ENCODE measurements at places on chromosomes 3 and 15. TPM values are rescaled to one million over a fixed set of nuclear protein-coding genes. Genes with fewer than 3 reads are reported as not detected.

- DNase-seq: no peak
These were observed 27.2 kb downstream of the CRTAP start for GRCh38 chr3:33141006-33141405.

GRCh38 chr15:89627256-89627970 is 27.9 kb downstream of the KIF7 start:
- DNase-seq: no peak

NR2E3 gene
- total RNA-seq: not detected

TRIM42 gene
- total RNA-seq: not detected

NR1I2 gene
- not detected for total RNA-seq

TNFAIP8L3 gene
- 8.5 TPM for total RNA-seq

XIRP1 gene
- total RNA-seq: 317 TPM

RTP4 gene
- 1.2 TPM for total RNA-seq

Data from Right ventricle myocardium inferior (tissue), 1 donor.